Left lung (tissue), 14 donors: ENCODE measurements at places on chromosomes 2 and 18.

- H3K27ac ChIP-seq: peak within 1 kb of the TSS; percentile 97
- no peaks in the 10 kb centered on the region for H3K27me3 ChIP-seq
- peak within 1 kb of the TSS; percentile 73 for H3K4me3 ChIP-seq
- peak; percentile 93 for DNase-seq
- H3K36me3 ChIP-seq: no peaks in the 10 kb centered on the region
- peaks cover 12% of the 10 kb centered on the region for H3K4me1 ChIP-seq
Observed at GRCh38 chr2:151261231-151261976, at the start of gene RBM43. RBM43 (minus strand) TSS chr2:151261863; CDS start chr2:151261727, 136 bp downstream.

GRCh38 chr2:237509151-237509550, 22.1 kb downstream of the MLPH start:
- peaks cover 9% of the 10 kb centered on the region for H3K4me1 ChIP-seq
- H3K4me3 ChIP-seq: no peak overlapping the region
- H3K36me3 ChIP-seq: no peaks in the 10 kb centered on the region

DNA sequence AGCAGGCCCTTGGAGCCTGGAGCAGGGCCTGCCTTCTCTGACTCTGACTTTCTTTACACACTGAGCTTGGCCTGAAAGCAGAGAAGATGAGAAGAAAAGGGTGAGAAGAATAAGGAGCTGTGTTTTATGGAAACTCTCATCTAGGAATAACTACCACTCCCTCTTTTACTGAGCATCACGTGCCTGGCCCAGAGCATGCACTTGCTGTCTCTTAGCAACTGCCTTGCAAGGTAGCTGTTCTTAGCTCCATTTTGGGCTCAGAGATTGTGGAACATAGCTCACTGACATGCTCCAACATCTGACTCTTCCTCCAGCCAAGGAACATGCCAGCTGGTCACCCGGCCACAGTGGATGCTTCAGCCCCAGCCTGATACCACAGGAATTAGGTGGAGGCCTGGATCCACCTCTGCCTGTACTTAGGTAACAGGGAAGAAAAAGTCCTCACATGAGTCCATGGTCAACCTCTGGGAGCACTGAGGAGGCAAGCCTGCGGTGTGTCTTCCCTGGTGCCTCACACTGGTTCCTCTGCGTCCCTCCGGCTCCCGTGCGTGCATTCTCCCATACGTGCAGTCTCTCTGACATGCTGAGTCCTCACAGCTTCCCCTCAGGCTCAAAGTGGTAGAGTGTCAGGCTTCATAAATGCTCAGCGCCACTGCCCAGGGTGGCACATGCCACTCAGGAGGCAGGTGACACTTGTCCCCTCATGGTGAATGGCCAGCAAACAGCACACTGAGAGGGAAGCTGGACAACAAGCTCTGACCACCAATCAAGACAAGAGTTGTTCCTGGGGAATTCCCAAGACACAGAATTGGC, 35.7 kb downstream of the AMER3 start:
- H3K36me3 ChIP-seq: no peaks in the 10 kb centered on the region
- H3K4me3 ChIP-seq: no peak overlapping the region
- DNase-seq: no peak
- no peaks in the 10 kb centered on the region for H3K27me3 ChIP-seq
- H3K27ac ChIP-seq: no peak overlapping the region
- H3K4me1 ChIP-seq: no peaks in the 10 kb centered on the region

- H3K36me3 ChIP-seq: no peaks in the 10 kb centered on the region
- no peaks in the 10 kb centered on the region for H3K27me3 ChIP-seq
- no peak for DNase-seq
- no peak overlapping the region for H3K4me3 ChIP-seq
Observed at GRCh38 chr2:42116195-42117181, 52.7 kb upstream of the EML4 start.

- no peaks in the 10 kb centered on the region for H3K4me1 ChIP-seq
- peaks cover 41% of the 10 kb centered on the region for H3K27me3 ChIP-seq
- H3K27ac ChIP-seq: peak overlapping the region; percentile 82
- H3K4me3 ChIP-seq: peak overlapping the region; percentile 49
Observed at GRCh38 chr18:31101183-31102024, 817 bp downstream of the DSC2 start.

- H3K4me1 ChIP-seq: no peaks in the 10 kb centered on the region
- DNase-seq: no peak
- no peak overlapping the region for H3K4me3 ChIP-seq
- H3K27ac ChIP-seq: no peak overlapping the region
- H3K36me3 ChIP-seq: no peaks in the 10 kb centered on the region
- no peaks in the 10 kb centered on the region for H3K27me3 ChIP-seq
Observed at GRCh38 chr2:184091456-184091855, 506.9 kb upstream of the ZNF804A start.

DNA sequence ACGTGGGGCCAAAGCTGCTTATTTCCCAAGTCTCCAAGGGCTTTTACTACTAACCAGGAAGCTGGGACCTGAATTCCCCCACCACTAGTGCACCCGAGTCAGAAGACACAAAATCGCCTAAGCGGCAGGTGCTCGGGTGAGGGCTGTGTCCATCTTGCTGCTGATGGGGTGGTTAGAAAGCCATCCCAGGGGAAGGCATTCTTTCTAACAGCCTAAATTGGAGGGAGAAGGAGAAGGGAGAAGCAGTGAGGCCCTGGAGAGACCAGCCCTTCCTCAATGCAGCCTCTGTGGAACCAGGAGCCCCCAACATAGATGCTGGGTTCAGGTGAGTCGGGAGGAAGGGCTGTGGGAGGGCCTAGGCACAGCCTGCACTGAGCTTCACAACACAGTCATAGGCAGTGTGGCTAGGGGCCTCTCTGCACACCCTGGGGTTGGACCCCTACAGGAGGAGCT, 1.9 kb upstream of the PROM2 start:
- H3K27ac ChIP-seq: no peak overlapping the region
- no peaks in the 10 kb centered on the region for H3K4me1 ChIP-seq
- H3K36me3 ChIP-seq: no peaks in the 10 kb centered on the region
- no peak overlapping the region for H3K4me3 ChIP-seq

GRCh38 chr2:85954590-85955458, 66.0 kb upstream of the ST3GAL5 start:
- no peak overlapping the region for H3K4me3 ChIP-seq
- H3K27ac ChIP-seq: peak overlapping the region; percentile 63
- peak; percentile 85 for DNase-seq
- H3K36me3 ChIP-seq: no peaks in the 10 kb centered on the region

DNA sequence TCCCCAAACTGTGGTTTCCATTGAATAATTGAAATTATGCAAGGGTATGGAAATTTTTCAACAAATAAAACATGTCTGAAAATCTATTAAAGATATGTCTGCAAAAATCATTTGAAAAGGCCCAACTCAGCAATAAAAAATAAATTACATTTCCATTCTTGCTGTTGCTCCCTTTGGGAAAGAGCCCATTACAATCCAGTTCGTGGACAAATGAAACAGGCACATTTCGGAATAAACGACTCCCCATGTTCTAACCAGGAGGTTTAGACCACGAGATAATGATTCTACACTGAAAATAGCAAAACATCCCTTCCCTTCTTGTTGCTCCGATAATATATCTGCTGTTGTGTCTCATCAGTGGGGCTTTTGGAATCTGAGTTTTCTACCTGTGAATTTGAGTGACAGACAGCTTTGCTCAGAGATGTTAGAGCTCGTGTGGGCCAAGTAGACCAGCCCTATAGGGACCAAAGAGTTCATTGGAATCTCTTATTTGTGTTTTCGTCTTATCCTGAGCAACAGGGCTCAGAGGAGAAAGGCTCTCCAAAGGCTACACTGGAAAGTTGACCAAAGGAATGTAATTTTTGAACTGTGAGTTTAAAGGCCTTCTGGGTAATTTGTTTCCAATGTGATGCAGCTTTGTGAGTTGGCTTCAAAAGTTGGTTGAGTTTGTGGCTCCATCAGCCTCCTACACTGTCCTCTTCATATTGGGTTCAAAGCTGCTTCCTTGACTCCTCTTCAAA, 119.5 kb downstream of the ACTR3 start:
- H3K36me3 ChIP-seq: no peaks in the 10 kb centered on the region
- no peaks in the 10 kb centered on the region for H3K27me3 ChIP-seq
- no peak overlapping the region for H3K27ac ChIP-seq
- H3K4me3 ChIP-seq: no peak overlapping the region
- H3K4me1 ChIP-seq: no peaks in the 10 kb centered on the region

DNA sequence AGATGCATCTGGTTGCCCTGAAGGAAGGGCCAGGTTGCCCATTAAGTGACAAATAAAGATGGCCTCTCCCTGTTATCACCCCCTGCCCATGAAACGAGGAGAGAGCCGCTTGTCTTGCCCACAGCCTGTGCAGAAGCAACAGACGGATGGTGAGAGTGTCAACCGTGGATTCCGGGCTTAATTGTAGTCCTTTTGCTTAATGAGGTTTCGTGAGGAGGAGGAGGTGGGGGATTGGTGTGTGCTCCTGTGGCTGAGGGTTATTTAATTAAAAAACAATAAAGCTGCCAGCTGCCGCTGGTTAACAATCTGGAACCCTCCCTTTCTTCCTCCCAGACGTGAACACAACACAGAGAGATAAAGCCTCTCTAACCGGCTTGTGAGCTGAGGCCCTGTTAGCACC, 188.0 kb upstream of the PARD3B start:
- H3K4me1 ChIP-seq: no peaks in the 10 kb centered on the region
- no peak overlapping the region for H3K27ac ChIP-seq
- H3K27me3 ChIP-seq: no peaks in the 10 kb centered on the region
- no peak for DNase-seq
- H3K4me3 ChIP-seq: no peak overlapping the region
- no peaks in the 10 kb centered on the region for H3K36me3 ChIP-seq

DNA sequence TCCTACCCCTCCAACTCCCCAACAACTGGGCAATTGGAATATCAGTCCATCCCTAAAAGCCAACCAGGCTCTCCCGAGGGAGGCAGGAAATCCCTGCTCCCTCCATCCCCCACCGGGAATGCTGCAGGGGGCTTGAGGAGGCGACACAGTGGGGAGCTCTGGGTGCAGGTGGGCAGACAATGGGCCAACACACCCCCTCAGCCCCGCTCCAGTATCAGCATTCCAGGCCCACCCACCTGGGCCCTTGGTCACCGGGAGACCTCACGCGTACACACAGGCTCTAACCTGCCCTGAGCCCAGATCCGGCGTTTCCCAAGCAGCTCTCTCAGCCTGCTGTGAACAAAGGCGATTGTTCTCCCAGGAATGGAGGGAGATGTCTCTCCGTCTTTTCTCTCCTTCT, 37.6 kb upstream of the FZD7 start:
- no peaks in the 10 kb centered on the region for H3K4me1 ChIP-seq
- no peaks in the 10 kb centered on the region for H3K36me3 ChIP-seq
- no peak overlapping the region for H3K27ac ChIP-seq
- no peak overlapping the region for H3K4me3 ChIP-seq
- no peaks in the 10 kb centered on the region for H3K27me3 ChIP-seq

DNA sequence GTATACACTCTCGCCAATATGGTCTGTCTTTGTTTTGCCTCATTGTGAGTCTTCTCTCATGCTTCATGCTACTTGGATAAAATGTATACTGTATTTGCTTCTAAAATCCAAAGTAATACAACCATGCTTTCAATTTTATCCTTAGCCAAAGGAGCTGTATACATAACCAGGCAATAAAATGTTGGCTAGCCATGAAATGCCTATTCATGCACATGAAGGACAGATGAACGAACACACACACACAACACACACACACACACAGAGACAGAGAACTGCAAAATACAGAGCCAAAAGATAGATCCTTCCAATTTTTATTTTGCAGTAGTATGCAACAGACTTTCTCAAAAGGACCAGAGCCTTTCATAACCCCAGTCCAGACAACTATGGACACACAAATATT, 113.7 kb downstream of the SATB2 start:
- DNase-seq: no peak
- H3K27me3 ChIP-seq: no peaks in the 10 kb centered on the region
- H3K27ac ChIP-seq: no peak overlapping the region

DNA sequence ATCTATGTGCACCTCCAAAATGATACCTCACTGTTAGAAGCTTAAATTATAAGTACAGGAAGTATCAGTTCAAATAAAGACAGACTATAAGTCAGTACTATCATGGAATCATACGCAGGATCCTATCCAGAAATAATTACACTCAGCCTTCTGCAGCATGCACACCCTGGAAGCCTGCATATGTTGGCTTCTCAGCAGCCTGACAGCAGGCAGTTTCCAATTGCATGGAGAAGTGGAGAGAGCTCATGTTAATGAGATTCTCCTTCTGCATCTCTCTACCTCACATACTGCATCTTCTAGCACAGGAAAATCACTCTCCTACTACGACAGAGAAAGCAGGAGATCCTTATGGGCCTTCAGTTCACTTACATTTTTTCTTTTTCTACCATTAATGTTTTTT, 20.5 kb downstream of the NR4A2 start:
- no peak overlapping the region for H3K4me3 ChIP-seq
- no peak overlapping the region for H3K27ac ChIP-seq
- peaks cover 3% of the 10 kb centered on the region for H3K27me3 ChIP-seq
- DNase-seq: no peak

- no peaks in the 10 kb centered on the region for H3K36me3 ChIP-seq
- no peaks in the 10 kb centered on the region for H3K4me1 ChIP-seq
- H3K27ac ChIP-seq: no peak overlapping the region
- DNase-seq: no peak
Observed at GRCh38 chr2:55225481-55226020, 6.5 kb downstream of the CLHC1 start.

DNA sequence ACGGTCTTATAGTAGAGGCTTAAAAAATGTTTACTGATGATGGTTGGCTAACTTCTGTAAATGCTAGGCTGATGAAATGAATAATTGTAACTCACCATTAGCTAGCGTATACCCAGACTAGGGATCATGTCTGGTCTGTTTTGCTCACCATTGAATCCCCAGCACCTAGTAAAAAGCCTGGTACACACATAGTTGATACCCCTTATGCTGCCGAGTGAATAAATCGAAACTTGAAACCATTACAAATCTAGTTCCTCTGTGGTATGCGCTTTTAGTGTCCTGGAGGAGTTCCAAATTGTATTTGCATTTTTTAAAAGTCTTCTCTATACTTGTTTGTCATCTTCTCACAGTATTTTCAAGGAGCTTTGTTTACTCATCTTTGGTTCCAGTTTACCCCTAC, 1.3 kb downstream of the TAF1B start:
- no peak overlapping the region for H3K27ac ChIP-seq
- H3K36me3 ChIP-seq: peaks cover 25% of the 10 kb centered on the region
- DNase-seq: no peak
- no peaks in the 10 kb centered on the region for H3K27me3 ChIP-seq

DNA sequence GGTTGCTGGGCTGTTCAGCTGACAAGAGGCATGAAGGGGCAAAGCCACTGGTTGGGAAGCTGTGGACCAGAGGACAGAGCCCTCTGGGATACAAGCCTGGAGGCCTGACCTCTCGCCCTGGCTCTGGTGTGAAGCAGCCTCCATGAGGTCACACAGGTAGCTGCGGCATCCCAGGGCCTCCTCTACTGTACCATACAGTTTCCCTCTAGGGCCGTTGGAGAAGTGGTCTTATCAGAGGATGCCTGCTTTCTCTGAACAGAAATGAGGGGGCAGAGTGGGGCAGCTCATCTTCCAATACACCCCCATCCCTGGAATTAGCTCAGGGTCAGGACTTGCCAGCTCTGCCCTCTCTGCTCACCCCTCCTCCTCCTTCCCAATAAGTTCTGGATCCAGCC, 135.1 kb upstream of the SMAD2 start:
- H3K27me3 ChIP-seq: no peaks in the 10 kb centered on the region
- no peak overlapping the region for H3K27ac ChIP-seq
- no peak overlapping the region for H3K4me3 ChIP-seq
- no peaks in the 10 kb centered on the region for H3K4me1 ChIP-seq
- no peaks in the 10 kb centered on the region for H3K36me3 ChIP-seq
